Cerebellum (tissue), 4 donors: ENCODE measurements at places on chromosomes 2 and 18.

GRCh38 chr2:240955306-240956170, 42.9 kb upstream of the SNED1 start:
- no peak for DNase-seq

DNA sequence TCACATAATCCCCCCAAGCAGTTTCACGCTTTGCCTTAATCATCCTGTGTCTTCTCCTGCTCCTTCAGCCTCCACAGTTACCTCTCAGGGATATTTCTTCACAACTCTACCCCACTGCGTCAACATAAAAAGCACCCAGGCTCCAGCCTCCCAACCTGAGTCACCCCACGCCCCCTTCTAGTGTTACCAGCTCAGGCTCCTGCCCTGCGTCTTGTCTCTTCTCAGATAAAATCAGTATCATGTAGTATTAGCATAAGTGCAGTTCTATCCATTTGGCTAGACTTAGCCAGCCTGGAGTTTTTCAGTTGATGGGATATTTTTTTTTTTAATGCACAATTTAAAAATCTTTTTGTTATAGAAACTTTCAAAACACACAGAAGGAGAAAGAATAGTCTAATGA, 9.6 kb upstream of the PELI1 start:
- DNase-seq: no peak

DNA sequence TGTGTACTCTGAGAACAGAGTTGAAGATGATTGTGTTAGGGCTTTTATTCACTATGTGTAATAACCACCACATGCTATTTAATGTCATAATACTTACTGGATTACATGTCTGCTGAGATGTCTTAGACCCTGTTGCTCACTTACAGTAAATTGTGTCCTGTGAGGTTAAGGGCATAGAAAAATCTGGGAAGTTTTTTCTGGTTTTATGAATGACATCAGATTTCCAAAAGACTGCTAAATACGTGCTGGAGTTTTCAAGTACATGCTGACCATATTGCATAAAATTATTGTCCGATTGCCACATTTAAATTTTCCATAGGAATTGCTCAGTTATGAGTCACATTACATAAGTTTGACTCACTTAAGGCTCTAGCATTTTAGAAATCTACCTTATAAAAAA, 96.7 kb upstream of the COL5A2 start:
- no peak for DNase-seq

DNA sequence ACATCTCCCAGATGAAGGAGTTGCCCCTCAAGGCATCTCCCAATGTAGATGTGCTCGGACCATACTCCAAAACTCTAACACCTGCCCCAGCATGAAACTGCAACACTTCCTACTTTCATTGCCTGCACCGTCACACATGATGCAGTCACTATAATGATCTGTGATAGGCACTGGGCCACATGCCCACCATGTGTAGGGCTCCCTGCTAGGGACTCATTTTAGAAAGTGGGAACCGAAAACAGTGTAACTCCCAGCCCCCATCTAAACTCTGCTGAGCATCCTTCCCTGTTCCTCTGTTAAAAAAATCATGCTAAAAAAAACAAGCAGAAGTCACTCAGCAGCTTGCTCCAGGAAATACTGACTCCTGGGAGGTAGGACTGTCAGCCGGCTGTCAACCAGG, 496.1 kb upstream of the RAB6C start:
- no peak for DNase-seq

- DNase-seq: no peak
Observed at GRCh38 chr2:106816974-106817373, 69.0 kb downstream of the ST6GAL2 start.
